AG04450 (cell line): ENCODE measurements at places on chromosomes 5 and 9.

GRCh38 chr5:149961957-149962409 is 1.4 kb downstream of the SLC26A2 start:
- no peak for DNase-seq

GRCh38 chr5:125194883-125195282 is 448.4 kb upstream of the ZNF608 start:
- no peak for DNase-seq

DNA sequence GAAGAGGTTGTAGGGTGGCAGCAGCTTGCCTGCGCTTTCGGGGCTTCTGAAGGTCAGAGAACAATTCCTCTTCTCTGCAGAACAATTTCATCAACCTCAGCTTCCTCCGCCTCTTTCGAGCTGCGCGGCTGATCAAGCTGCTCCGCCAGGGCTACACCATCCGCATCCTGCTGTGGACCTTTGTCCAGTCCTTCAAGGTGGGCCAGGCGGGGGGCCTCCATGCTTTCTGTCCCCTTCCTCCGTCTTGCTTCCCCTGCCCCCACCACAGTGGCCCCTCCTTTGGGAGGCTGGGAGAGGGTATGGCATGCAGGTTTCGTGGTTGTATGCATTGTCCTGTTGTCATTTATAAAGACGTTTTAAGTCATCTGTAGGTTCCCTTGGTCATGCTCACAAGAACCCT is 195.8 kb downstream of the CACNA1B start:
- no peak for DNase-seq

DNA sequence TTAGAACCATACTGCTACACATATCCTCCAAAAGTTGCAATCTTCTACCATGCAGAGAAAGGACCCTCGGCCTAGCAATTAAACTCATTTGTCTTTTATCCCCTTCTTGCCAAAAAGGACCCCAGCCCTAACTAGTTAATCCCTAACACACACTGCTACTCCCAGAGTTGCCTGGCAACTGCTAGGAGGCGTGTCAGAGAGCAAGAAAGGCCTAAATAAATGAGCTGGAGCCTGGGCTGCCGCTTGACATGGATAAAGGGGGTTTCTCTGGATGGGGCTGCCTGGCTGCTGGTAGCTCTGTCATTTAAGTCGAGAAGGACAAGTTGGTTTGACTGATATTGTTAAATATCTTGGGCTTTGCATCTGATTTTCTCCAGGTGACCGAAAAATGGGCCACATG is 194.8 kb downstream of the CRB2 start:
- no peak for DNase-seq

DNA sequence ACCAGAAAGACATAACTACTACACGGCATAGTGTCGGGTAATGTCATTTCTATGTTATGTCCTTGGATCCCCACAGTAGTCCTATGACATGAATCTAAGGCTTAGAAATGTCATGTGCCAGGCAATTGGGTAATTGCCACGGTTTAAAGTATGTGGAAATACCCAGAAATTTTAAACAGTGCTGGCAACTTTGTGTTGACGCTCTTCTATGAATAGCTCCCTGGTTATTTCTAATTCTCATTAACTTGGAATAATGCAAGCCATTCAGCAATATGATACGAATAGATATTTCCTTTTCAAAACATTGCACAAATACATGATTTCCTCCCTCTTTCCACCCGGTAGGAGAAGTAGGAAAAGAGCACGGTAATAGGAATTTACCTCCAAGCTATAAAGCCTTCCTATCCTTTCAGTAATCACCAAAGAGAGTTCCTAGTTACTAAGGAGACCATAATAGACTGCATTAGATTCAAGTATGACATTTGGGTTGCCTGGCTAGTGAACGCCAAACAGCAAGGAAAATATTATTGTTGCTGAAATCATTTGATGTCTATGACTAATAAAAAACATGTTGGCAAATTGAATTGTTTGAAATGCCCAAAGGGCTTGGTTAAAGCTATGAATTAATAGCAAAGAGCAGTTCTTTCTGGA is 168.4 kb downstream of the CCDC192 start:
- no peak for DNase-seq

DNA sequence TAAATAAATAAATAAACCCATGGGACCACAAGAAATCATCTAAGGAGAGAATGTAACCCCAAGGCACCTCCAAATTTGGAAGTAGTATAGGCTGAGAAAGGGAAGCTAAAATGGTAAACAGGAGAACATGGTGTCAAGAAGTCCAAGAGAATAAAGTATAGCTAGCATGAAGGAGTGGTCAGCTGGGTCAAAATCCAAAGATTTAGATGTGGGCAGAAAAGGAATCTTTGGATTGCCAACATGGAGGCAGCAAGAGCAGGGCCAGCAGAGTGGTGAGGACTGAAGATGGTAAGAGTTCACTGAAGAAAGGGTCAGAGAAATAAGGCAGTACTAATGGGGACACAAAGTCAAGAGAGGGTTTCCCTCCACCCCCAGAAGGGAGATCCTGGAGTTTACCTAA is 53.0 kb downstream of the TSSK1B start:
- no peak for DNase-seq

GRCh38 chr5:72035831-72036230 is 71.4 kb upstream of the MAP1B start:
- DNase-seq, result no peak

DNA sequence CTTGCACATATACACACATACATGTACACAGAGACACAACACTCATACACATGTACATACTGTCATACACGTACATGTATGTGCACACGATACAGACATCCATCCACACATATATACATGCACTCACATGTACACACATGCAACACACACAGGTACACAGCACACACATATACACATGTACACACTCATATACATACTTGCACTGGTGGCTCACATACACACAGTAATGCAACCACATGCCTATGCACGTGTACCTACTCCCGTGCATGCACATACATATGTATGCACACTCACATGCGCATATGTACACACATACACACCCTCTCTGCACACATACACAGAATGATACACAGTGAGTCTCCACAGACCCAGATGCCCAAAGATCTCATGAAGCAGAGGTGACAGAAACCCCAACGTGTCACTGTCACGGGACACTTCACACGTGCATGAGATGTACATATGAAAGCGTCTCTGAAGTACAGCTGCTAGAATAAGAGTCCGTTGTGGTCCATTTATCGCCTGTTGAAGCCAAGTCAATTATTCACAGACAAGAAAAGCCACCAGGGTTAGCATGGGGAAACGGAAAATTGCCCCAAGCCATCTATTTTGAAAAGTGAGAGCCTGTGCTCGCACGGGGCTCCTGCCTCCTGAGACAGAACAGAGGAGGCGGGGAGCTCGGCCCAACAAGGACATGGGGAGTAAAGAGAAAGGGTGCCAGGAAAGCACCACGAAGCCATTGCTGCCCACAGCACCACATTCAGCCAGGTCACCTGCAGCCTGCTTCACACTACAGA is 24.9 kb downstream of the LPCAT1 start:
- DNase-seq, result no peak

GRCh38 chr5:67142816-67143215 is 53.8 kb downstream of the CD180 start:
- no peak for DNase-seq

DNA sequence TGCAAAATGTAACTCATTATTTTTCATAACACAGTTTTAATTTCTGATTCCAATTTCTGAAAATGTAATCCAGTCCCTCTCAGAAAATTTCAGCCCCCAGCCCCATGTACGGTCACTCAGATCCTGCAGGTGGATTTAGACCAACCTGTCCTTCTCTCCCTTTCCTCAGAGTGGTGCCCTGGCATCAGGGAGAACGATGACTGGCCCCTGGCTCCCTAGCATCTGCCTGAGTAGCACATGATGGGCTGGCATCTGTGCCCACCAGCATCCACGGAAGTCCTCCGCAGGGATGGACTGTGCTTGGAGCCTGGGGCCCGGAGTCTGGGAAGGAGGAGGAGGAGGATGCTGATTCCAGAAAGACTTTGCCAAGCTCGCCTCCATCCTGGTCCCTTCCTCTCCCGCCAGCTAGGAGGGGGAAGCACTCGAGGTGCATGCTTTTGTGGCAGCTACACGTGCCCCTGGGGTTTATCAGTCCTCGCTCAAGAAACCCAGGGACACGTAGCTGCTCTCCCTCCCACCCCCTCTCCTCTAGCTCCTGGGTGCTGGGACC is 54.4 kb upstream of the RUFY1 start:
- no peak for DNase-seq

GRCh38 chr9:78443946-78444345 is 147.0 kb downstream of the PSAT1 start:
- DNase-seq, result no peak

DNA sequence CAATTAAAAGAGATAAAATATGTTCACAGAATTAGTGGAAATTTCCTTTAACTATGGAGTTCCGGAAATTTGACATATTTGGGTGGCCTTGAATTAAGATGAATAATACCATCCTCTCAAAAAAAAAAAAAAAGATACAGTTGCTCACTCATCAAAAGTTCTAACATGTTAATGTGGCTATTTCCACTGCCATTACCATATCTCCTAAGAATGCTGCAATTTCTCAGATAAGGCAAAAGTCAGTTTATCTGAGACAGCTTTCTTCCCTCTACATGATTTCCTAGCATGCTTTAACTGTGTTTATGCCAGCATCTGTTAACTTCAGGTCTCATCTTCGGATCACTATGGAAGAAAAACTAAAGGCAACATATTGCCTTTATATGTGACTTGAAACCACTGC is 2.6 kb downstream of the FASTKD3 start:
- no peak for DNase-seq

DNA sequence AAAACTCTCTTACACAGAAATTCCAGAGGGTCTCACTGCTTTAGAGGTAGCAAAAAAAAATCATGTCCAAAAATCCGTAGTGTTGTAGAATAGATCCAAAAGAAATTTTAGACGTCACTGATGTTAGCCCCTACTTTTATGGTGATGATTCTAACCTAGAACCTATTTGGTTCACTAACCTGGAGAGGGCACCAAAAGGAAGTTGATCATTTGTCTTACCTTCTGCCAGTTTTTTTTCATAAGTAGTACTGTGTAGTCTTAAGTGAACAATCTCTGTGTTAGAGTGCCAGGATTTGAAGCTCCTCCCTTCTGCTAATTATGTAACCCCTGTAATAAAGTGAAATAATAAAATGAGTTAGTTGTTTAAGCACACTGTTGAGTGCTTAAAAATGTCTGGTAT is 215.2 kb downstream of the SMARCA2 start:
- no peak for DNase-seq

DNA sequence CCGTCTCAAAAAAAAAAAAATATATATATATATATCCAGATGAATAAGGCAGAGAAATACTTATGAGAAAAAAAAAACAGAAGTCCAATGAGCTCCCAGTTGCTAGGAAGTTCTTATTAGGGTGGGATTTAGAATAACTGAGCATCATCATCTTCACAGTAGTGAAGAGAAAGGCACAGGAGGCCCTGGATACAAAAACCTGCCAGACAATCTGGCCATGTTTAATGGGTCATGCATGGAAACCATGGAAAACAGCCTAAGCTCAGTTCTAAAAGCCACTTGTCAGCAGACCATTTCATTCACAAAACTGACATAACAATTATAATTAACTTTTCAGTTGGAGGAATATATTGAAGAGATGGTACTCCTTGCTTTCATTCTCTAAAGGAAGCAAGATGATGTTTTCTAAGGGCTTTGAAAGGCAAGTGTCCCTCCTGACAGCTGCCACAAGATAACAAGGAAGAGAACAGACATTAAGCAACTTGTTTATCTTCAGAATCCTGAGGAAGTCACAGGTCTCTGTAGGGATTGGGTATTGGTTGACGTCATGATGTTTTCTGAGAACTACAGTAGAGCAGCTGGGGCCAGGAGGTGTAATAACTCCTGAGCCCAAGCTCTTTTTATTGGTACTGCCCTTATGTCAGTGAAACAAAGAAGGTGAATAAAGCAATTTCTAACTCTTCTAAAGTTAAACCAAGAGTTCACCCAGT is 463.1 kb downstream of the DMAC1 start:
- no peak for DNase-seq

- no peak for DNase-seq
Measured at GRCh38 chr5:157555037-157555640, 20.4 kb downstream of the ADAM19 start.

DNA sequence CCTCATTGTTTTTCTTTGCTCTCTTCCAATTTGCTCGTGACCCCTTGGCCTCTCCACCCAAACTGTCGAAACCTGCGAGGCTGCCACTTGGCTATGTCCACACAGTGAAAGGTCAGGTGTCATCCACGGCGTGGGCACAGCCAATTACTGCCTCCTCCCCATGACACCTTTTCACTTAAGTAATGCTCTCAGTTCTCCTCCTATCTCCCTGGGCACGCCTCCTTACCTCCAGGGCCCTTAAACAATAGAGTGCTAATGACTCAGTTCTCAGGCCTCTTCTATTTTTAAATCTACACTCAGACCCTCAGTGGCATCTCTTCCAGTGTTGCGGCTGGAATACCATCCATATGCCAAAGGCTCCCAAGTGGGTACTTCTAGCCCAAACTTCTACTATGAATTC is 256.8 kb downstream of the ROR2 start:
- no peak for DNase-seq

DNA sequence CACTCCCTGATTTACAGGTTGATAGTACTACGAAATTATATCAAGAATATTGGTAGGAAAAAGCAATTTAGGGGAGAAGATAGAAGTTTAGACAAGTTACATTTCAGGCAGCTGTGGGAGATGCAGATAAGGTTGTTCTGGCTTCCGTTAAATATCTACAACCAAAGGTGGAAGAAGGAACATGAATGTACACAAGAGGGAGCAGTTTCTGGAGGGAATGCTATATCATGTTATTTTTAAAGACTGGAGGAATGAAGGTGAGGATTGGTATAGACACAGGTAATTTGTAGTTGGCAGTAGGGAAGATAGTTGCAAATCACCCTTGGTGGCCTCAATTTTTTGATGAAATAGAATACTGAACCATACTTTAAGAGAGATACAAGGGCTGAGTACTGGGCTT is 187.3 kb upstream of the NMUR2 start:
- no peak for DNase-seq

- DNase-seq, result no peak
Measured at GRCh38 chr5:57696825-57697570, 214.4 kb upstream of the ACTBL2 start.

DNA sequence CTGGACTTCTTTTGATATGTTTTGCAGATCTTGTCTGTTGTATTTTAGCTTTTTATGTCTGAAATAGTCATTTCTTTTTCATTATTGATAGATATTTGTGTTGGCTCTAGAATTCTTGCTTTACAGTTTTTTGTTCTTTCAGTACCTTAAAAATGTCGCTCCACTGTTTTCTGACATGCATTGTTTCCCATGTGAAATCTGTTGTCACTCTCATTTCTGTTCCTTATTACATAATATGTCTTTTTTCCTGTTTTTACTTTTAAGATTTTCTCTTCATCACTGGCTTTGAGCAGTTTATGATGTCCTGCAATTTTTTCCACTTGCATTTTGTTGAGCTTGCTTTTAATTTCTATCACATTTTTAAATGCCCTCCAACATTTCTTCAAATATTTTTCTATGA is 270.4 kb upstream of the TARS1 start:
- no peak for DNase-seq

DNA sequence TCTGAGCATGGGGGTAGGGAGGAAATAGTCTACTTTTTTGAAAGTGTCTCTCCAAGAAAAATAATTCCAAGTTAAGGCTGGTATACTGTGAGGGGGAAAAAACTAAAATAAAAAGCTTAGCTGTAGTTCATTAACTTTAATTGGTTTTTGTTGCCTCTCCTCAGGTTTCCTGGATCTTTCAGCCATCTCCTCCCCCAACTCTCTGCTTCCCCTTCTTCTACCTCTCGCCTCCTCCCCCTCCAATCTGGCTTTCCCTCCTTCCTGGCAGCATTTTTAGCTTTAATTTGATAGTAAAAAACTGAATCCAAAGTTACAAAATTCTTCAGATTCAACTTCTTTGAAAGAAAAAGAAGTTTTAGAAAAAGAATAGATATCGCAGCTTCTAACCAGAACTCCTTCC is 462.6 kb downstream of the CETN3 start:
- DNase-seq, result no peak

- DNase-seq, result no peak
Measured at GRCh38 chr5:83337453-83338035, 134.0 kb upstream of the VCAN start.
